Activated T-helper 9 cell treated with anti-CD3 and anti-CD28 coated beads, Interleukin-2, amount 50 U/mL, for 16 hours (primary cell): ENCODE measurements at places on chromosomes 6 and 20.

GRCh38 chr20:14127514-14128223, 132.4 kb downstream of the MACROD2 start:
- no peak for DNase-seq

DNA sequence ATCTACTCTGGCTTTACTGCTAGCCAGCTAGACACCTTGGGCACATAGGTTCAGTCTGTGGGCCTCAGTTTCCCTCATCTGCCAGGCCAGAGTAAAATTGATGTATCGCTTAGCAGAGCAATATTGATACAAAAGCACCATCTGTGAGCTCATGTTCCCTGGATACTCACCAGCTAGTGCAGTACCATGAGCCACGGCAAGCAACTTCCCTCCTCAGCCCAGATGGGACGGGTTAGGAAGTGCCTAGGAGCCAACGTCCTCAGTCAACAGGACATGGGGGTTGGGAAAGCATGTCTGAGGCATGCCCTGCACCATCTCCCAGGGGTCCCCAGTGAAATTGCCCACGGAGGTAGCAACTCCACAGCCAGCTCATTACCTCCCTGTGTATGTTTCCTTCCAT, 258.3 kb downstream of the ANKRD60 start:
- no peak for DNase-seq

GRCh38 chr6:107539409-107539808, 49.5 kb downstream of the SOBP start:
- DNase-seq, result no peak

DNA sequence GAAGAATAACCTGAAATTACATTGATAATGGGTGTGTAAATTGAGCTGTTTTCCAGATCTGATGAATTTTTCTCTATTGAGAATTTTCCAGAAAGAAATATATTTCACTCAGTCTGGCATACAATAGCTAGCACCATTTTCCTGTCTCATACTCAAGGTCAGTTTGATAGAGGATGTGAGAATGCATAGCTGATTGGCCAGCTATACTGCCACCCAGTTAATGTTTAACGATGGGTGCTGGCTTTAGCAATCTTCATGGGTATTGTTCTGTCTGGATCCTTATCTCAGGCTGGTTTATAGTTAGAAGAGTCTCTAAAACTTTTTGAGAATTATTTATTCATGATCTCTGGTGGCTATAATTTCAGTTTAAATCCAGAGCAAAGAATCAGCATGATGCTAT, 147.4 kb downstream of the HDGFL1 start:
- DNase-seq, result no peak

GRCh38 chr6:142932889-142933288, 12.1 kb downstream of the HIVEP2 start:
- no peak for DNase-seq
